Memory B cell (primary cell): ENCODE measurements at places on chromosomes 16 and 17.

GRCh38 chr17:1733759-1734158 lies 8.9 kb upstream of the SERPINF2 start:
- no peak for DNase-seq

GRCh38 chr17:73783945-73784603 lies 139.8 kb upstream of the SDK2 start:
- DNase-seq, result no peak

DNA sequence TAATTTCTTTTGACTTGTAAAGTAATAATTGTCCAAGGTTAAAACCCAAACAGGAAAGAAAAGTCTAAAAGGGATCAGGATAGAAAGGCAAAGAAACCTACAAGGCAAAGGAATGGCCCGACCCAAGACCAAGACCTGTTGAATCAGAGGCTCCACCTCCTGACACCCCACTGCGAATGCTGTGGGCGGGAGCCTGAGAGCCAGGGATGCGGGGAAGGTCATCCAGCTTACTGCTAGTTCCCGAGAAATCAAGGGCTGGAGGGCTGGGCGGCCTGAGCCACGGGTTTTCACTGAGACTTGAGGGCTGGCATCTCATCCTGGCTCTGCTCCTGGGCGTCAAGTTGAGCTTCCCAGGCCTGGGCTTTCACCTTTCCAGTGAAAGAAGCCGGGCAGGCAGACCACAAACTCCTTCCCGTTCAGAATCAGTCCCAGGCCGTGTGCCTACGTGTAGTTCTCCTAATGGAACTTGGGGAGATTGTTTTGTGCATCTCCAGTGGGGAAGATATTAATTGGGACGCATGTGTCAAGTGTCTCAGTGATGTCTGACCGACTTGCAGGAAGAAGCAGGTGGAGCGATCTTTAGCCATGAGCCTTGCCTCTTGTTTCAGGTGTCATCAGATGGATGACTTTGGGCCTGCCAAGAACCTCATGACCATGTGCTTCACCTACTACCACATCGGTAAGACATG lies 36.9 kb downstream of the CIBAR2 start:
- no peak for DNase-seq

DNA sequence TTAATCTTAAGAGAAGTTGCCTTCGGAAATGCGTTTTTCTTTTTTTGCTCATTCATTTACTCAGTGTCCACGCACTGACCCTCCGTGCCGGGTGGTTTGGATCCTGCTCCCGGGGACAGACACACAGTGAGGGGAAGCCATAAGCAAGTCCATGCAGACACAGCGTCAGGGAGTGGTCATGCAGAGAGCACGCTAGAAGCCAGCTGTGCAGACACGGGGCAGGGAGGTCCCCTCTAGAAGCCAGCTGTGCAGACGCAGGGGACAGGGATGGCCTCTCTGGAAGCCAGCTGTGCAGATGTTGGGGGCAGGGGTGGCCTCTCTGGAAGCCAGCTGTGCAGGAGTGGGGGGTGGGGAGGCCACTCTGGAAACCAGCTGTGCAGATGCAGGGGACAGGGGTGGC lies 4.8 kb downstream of the GAA start:
- no peak for DNase-seq
